H7 (cell line): ENCODE measurements at places on chromosomes 7 and 10.
A peak's percentile ranks its signal among the peaks of the same experiment; 100 is the strongest.

DNA sequence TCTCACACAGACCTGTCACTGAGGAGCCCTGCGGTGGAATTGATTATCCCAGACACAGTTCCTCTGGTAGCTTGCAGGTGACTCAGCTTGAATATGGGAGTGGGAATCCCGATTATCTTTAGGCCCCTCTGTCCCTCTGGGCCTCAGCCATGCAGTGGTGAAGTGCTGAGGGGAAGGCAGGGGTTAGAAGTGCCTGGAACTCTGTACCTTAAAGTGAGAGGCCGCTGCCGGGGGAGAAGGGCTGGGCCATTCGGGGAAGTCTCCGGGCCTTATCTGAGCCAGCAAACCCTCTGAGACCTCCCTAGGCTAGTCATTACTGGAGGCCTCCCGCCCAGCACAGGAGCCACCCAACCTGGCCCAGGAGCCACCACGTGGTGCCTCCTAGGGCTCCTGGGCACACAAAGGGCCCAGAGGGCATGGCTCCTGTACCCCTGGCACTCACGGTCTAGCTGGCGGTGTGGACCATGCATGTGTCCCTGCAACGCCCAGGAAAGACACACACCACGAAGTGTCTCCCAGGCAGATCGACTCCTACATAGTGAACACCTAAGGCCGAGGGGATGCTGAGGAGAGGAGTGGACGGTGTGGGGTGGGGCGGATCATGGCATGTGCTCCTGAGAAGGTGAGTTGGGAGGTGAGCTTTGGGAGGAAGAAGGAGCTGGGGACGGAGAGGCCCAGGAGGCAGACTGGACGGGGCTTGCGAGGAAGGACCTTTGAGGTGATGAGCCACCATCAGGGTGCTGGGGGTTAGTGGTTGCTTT, 56.2 kb downstream of the HK1 start:
- no peak for DNase-seq

DNA sequence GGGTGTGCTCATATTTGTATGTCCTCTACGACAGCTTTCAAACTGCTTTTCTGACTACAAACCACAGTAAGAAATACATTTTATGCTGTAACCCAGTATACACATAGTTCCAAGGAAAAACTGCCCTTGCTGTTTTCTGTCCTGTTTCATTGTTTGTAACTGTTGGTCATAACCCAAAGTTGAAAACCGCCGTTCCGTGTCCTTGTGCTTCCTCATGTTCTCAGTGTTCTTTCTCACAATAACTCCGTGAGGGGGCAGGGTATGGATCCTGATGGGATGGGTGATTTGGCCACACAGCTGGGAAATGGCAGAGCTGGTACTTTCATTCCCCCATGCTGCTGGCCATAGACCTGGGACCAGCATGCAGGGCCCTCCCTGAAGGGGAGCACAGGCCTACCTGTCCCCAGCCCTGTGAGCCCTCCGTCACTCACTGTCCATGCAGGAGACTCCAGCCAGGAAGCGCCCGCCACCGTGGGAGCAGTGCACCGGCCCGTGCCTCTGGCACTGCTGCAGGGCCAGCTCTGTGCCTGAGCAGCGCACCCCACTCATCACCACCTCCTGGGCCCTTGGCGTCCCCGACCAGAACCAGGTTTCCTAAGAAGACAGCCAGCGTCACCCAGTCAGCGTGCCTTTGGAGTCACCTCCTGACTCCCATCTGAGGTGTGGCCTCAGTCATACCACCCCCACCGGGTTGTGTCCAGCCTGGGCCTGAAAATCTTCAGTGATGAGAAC, 12.7 kb downstream of the LOXL4 start:
- peak; percentile 19 for DNase-seq

DNA sequence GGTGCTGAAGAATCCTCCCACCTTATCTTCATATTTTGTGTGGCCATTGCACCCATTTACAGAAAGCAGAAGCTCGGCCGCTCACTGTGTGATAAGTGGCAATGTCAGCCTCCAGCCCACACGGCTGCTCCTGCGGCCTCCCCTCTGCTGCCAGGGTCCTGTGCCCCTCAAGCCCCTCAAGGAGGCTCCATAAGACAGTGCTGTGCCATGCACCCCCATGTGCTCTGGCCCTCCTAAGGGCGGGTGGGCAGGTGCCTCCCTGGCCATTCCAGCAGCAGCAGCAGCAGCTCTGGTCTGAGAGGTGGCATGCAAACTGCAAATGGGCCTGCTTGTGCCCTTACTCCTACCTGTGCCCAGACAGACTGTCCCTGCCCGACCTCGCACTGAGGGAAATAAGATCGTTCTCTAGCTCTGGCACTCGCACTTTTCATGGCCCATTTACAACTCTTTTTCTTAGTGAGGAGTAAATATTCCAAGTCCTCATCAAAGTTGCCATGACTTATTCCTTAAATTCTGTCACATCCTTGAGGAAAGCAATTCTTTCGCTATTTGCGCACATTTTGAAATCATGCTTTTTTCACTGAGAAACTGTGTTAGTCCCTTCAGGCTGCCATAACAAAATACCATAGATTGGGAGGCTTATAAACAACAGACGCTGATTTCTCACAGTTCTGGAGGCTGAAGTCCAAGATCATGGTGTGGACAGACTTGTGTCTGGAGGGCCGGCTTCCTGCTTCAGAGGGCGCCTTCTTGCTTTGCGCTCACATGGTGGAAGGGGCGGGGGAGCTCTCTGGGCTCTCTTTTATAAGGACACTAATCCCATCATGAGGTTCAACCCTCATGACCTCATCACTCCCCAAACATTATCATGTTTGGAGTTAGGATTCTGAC, 187.8 kb downstream of the COBL start:
- DNase-seq, result no peak

DNA sequence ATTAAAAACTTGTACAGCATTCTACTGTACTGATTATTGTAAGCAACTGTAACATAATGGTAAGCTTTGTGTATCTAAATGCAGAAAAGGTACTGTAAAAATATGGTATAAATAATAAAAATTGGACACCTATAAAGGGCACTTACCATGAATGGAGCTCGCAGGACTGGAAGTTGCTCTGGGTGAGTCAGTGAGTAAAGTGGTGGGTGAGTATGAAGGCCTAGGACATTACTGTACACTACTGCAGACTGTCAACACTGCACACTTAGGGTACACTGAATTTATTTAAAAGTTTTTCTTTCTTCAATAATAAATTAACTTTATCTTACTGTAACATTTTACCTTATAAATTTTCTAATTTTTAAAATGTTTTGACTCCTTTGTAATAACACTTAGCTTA, 118.6 kb upstream of the ASAH2 start:
- no peak for DNase-seq

DNA sequence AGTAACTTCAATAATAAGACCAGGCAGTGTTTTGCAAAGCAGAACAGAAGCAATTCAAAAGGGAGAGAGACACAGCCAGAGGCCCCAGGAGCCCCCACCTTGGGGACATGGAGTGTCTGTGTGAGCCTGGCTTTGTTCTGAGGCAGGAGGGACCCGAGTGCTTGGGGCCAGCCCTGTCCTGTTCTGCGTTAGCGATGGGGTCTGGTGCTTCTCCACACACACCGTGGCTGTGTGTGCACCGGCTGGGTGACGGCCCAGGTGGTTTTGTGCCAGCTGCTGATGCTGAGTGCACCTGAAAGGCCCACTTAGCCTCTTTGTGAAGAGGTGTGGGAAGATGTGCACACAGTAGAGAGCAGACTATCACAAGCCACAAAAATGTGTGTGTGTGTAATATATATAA, 468.9 kb downstream of the DNAJB6 start:
- no peak for DNase-seq

- no peak for DNase-seq
Observed at GRCh38 chr7:133650069-133650468, 397.2 kb downstream of the EXOC4 start.

GRCh38 chr10:43735907-43736306, 87.2 kb upstream of the ZNF32 start:
- no peak for DNase-seq

- no peak for DNase-seq
Observed at GRCh38 chr7:133705596-133705995, 421.5 kb upstream of the LRGUK start.

- DNase-seq, result no peak
Observed at GRCh38 chr7:27297356-27297755, 54.8 kb downstream of the EVX1 start.

GRCh38 chr10:11793762-11794479, 29.2 kb upstream of the PROSER2 start:
- no peak for DNase-seq

GRCh38 chr10:15879058-15879457, 18.8 kb upstream of the MINDY3 start:
- DNase-seq, result peak; percentile 33

GRCh38 chr10:17239345-17240085, 11.5 kb downstream of the VIM start:
- no peak for DNase-seq

- DNase-seq, result peak; percentile 13
Observed at GRCh38 chr10:94225589-94225988, 137.2 kb downstream of the NOC3L start.

- no peak for DNase-seq
Observed at GRCh38 chr7:51611937-51612336, 295.3 kb upstream of the COBL start.

DNA sequence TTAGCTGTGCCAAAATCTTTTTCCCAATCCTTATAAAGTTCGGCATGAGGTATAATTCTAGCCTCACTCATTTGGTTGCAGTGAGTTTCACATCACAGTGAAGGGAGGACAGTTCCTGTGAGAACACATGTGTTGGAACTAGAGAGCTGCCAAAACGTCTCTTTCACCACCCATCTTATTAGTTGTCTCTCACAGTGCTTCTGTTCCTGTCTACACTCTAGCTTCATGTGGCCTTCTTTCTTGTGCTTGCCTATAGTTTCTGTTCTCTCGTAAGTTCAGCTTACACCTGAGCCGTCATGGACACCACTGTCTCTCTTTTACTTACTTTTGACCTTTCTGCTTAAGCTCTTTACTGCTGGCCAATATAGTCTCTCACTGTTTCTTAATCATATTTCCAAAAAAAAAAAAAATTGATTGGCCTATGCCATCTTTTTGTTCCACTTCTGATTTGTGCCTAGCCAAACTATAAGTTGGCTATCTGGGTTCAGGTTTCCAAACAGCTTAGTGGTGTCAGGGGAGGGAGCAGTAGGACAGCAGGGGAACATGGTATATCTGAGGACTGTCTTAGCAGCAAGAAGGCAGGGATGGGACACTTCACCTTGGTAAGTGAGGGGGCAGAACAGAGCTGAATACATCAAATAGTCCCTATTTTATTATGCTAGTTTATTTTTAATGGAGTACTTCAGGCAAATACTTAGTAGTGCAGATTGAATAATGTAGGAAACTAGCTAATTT, 38.0 kb downstream of the ZNRF2 start:
- DNase-seq, result no peak

DNA sequence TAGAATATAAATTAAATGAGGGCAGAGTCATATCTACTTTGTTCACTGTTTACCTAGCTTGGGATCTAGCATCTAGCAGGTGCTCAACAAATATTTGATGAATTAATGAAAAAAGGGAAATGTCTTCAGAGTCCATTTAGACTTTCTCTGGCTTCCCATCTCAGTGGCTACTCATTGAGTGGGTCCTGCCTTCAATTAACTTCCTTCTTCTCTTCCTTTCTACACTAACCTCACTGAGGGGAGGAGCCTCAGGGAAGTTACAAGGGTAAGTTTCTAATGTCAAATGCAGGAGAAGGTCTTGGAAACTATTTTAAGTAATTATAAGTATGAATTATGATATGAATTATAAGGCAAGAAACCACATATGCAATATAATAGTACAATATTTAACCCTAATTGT, 28.2 kb upstream of the MPP7 start:
- no peak for DNase-seq

DNA sequence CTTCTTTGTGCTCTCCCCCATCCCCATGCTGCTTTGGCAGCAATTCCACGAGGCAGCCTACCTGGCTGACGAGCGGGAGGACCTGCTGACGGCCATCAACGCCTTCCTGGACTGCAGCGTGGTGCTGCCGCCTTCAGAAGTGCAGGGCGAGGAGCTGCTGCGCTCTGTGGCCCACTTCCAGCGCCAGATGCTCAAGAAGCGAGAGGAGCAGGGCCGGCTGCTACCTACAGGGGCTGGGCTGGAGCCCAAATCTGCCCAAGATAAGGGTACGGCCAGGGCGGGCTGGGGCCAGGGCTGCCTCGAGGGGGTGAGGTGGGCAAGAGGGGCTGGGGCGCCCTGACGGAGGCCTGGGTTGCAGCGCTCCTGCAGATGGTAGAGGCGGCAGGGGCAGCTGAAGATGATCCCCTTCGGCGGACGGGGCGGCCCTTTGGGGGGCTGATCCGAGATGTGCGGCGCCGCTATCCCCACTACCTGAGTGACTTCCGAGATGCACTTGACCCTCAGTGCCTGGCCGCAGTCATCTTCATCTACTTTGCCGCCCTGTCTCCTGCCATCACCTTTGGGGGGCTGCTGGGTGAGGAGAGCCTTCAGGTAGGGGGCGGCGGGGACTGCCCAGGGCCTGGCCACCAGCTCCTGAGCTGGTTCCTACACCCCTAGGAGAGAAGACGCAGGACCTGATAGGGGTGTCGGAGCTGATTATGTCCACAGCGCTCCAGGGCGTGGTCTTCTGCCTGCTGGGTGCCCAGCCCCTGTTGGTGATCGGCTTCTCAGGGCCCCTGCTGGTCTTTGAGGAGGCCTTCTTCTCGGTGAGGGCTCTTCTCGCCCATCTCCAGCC, 9.4 kb downstream of the FASTK start:
- DNase-seq, result no peak

DNA sequence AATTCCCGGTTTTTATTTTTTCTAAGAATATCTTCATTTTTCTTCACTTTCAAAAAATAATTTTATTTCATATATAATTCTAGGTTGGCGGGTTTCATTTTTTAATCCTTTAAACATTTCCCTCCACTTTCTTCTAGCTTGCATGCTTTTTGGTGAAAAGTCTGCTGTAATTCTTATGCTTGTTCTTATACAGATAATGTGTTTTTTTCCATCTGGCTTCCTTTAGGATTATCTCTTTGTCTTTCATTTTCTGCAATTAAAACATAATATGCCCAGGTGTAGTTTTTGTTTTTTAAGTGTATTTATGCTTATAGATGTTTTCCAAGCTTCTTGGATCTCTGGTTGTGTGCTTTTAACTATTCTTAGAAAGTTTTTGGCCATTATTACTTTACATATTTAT, 341.3 kb upstream of the SEMA3C start:
- DNase-seq, result no peak

GRCh38 chr10:102523250-102524029, 19.7 kb downstream of the SUFU start:
- DNase-seq, result no peak

DNA sequence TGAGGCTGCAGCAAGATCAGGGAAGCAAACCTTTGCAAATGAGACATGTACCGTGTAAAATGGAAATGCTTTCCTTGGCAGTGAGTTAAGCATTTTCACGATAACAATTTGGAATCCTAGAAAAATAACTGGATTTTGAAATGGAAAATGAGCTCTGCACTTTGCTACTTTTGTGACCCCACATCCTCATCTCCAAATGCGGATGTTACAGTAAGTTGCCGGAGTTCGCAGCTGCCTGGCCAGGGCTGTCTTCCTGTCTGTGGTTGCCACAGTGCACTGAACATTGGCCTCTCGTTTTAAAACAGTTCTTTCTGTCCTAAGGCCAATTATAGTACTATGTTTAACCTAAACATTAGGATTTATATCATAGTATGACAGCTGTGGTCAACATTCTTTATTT, 136.2 kb upstream of the FZD8 start:
- no peak for DNase-seq

- no peak for DNase-seq
Observed at GRCh38 chr10:128386231-128386630, 260.0 kb upstream of the MKI67 start.

- DNase-seq, result no peak
Observed at GRCh38 chr10:113057948-113058522, 108.0 kb downstream of the TCF7L2 start.

GRCh38 chr7:25996006-25996408, 156.0 kb upstream of the NFE2L3 start:
- DNase-seq, result peak; percentile 30
